Stimulated activated CD8-positive, alpha-beta memory T cell treated with anti-CD3 and anti-CD28 coated beads, Interleukin-15, amount 100 ng/mL, for 24 hours (primary cell): ENCODE measurements at places on chromosomes 4 and X.

GRCh38 chr4:815464-816146, 10.3 kb downstream of the CPLX1 start:
- DNase-seq = no peak

GRCh38 chr4:146340798-146341197, 126.5 kb downstream of the REELD1 start:
- no peak for DNase-seq

DNA sequence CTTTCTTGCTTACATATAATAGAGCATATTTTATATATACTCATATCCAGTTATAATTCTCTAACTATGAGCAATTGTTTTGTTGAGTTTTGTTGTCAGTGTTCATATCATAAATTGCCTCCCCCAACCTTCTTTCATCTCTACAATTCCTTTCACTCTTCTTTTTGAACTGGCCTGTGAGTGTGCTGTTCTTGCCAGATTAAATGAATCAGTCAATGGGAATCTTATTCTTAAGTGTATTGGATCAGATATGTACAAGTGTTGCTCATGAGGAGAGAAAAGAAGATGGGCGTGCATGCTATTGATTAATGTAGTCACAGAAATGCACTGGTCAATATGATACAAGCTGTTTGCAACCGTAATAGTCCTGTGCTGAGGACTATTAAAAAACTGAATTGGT, 728.1 kb upstream of the MAGEB2 start:
- DNase-seq = no peak

DNA sequence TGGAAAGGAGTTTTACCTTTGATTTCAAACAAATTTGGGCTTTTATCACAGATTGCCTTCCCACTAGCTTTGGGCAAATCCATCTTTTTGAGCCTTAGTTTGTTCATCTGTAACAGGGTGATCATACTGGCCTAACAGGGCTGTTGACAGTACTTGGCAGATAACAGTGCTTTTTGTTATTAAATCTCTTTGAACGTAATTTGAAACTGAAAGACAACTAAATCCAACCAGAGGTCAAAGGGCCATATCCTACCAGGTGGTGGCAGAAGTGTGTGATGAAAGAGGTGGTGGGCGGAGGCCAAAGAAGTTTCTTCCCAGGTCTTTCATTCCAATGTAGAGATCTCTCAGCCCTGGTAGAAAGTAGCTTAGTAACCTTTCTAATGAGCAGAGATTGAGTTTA, 35.2 kb upstream of the TADA2B start:
- no peak for DNase-seq

DNA sequence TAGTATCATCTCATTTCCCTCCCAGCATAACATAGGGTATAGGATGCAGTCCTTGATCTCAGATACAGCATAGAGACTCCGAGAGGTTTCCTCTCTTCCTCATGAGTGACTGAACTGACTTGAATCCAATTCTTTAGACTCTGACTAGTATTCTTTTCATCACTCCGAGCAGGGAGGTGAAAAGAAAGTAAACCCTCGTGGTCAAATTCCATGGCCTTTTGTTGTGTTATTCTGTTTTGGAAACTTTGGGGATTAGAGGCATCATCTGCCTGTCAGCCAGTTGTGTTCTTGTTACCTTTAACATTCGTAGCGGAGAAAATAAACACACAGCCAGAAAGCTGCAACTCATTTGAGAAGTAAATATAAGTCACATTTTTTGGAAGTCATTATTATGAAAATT, 206.6 kb downstream of the ARHGAP10 start:
- no peak for DNase-seq

GRCh38 chr4:7358100-7358735, 76.5 kb downstream of the PSAPL1 start:
- no peak for DNase-seq

GRCh38 chr4:47737326-47737725, 100.5 kb downstream of the CORIN start:
- DNase-seq = no peak

- DNase-seq = no peak
These were observed 78.1 kb downstream of the BMP15 start for GRCh38 chrX:50988649-50989048.

GRCh38 chr4:105952591-105952990, 57.3 kb downstream of the NPNT start:
- DNase-seq = no peak
